ENCODE measurements at places on chromosomes 3 and 15.
A peak's percentile ranks its signal among the peaks of the same experiment; 100 is the strongest.

DNA sequence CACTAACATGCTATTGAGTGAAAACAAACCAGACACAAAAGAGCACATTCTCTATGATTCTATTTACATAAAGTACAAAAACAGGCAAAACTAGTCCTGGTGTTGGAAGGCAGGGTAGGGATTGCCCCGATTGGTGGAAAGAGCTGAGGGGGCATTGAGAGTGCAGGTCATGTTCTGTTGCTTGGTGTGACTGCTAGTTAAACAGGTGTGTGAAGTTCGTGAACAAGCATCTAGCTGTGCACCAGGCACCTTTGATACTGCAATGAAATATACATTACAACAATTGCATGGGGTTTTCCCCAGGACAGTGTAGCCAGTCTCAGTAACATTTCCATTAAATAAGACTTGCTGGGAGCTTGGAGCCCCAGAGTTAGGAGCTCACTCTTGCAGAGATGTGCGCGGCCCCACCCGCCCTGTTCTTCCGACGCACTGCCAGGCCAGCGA is 26.3 kb upstream of the THRB start:
- DNase-seq = no peak

DNA sequence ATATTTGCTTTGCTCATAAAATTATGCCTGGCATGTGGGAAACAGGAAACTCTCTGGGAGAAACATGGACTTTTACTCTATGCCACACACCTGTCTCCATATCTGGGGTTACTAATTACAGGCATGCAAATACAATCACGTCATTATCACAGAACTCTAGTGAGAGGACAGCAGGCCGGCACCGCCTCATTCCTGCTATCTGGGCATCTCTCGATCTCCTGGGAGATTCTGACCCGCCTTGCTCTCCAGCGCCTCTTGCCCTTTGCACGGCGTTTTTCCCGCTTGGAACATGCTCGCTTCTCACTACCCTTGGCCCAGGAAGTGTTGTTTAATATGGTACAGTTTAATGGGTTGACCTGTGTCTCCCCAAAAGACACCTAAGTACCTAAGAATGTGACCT is 45.4 kb upstream of the PARL start:
- no peak for DNase-seq

GRCh38 chr3:10459954-10460754 is 45.2 kb downstream of the ATP2B2 start:
- DNase-seq = peak; percentile 82

DNA sequence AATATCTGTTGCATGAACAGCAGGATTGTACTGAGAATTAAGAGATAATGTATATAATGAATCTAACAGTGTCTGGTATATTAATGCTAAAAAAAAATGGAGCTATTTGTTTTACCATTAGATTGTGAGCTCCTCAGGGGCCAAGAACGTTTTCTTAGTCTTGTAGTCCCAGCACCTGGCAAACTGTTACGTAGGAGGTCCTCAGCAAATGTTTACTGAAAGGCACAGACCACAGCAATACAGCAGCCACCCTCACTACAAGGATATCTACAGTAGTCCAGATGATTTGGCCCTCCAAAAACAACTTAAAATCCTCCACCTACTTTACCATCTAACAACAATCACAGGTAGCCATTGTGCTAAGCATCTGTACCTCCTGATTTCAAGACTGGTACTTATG is 59.7 kb downstream of the MSL2 start:
- no peak for DNase-seq

DNA sequence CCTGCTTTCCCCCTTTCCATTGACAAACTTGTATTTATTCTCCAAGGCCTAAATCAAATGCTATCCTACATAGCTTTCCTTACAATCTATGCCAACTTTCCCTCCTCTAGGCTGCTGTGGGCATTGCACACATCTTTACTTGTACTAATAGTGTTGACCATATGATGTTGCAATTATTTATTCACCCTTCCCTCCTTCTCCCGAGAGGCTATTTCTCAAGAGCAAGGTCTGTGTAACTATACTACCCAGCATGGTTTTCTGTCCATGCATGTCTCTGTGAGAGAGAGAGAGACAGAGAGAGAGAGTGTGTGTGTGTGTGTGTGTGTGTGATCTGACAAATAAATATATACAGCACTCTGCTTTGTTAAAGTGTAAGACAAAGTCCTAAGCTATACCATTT is 63.8 kb downstream of the GTPBP8 start:
- DNase-seq = peak; percentile 51

GRCh38 chr3:124172283-124172682 is 180.4 kb upstream of the ROPN1 start:
- DNase-seq = no peak

- no peak for DNase-seq
These were observed 1.3 kb upstream of the MESD start for GRCh38 chr15:80990955-80991354.

DNA sequence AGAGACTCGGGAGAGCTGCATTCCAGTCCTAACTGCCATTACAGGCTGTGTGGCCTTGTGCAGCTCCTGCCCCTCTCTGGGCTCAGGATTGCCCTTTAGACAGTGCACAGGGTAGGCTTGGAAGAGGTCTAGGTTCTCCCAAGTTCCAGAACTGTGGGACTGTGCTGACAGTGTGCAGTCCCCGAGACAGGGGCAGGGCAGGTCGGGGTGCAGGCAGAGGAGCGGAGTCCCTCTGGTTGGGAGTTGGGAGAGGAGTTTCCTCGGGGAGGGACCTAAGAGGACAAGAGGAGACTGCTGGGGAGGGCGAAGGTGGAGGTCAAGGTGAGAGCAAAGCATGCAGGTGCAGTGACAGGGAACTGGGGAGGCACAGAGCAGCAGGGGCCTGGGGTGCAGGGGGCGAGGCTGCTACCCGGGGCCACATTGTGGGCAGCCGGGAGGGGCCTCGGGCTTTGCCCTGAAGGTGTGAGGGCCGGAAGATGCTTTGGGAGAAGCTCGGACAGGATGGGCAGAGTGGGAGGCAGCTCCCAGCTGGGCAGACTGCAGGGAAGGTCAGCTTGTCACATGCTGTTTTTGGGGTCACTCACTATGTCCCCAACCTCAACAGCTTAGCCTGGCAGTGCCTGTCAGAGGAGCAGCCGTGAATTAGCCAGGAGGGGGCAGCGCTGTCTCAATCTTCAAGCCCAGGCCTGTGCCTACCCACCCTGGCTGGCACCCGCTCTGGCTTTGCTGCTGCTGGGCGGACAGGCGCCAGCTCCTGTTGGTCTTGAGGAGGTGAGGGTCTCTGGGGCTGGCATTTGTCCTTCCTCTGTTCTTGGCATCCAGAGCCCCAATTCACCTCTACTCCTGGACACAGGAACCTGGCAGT is 15.4 kb upstream of the CSPG4 start:
- DNase-seq = peak; percentile 47

GRCh38 chr3:161474741-161475140 is 21.9 kb upstream of the OTOL1 start:
- no peak for DNase-seq

DNA sequence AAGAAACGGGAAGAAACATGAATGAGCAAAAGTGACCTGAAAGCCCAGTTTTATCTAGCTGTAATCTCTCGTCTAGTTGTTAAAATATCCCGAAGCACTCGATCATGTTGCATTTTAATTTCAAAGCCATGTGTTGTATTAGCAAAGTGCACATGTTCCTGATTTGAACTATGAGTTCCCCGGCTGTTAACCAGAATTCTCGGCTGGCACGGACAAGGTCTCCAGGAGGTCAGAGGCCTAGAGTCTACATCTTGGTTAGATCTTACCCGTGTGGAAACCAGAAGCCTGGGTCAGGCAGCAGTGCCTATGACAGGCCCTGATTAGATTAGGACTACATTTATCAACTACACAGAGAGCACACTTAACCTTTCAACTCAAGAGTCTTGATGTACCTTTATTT is 195.8 kb downstream of the CDIN1 start:
- DNase-seq = no peak

GRCh38 chr3:160948273-160948672 is 156.9 kb downstream of the B3GALNT1 start:
- DNase-seq = no peak

- peak; percentile 91 for DNase-seq
These were observed 9.6 kb downstream of the TGM4 start for GRCh38 chr3:44883999-44884431.

DNA sequence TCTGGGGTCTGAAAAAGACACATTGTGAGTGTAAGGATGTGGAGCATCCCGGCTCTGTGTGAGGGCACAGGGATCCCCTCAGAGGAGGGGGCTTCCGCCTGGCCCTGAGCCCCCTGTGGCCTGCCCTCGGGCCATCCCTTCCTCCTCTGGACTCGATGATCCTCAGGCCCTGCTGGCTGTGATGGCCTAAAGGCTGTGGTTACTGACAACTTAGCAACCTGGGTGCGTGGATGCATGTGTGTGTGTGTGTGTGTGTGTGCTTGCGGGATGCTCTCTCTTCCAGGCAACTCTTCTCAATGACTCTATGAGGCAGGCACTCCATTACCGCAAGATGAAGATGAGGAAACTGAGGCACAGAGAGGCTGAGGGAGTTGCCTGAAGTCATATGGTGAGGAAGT is 66.0 kb downstream of the ASB7 start:
- DNase-seq = no peak

GRCh38 chr15:51270706-51271105 is 67.7 kb downstream of the CYP19A1 start:
- no peak for DNase-seq

DNA sequence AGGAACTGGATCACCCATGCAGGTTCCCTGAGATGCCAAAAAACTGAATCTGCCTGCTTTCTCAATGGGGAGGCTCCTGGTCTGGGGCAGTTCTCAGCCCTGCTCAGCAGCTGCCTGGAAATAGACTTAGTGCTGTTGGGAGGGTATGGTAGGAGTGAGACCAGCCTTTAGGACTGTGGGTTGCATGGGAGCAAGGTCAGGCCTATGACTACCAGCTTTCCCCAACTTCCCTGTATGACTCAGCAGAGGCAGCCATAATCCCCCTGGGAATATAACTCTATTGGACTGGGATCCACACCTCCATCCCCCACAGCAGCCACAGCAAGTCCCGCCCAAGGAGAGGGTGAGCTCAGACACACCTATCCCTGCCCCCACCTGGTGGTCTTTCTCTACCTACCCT is 87.0 kb downstream of the CFAP44 start:
- peak; percentile 1 for DNase-seq

DNA sequence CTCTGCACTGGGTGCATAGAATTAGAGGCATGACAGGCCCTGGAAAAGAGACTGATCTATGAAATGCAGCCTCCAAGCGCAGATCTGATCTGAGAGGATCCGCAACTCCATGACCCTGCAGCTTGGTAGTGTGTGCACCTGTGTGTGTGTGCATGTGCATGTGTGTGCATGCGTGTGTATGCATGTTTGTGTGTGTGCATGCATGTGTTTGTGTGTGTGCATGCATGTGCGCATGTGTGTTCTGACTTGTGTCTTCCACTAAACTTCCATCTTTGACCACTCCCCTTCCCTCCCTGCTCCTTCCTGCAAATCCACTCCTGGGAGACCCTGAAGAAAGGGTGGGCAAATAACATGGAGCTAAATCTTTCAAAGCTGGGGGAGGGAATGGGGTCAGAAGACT is 256.9 kb downstream of the PLCL2 start:
- DNase-seq = no peak

DNA sequence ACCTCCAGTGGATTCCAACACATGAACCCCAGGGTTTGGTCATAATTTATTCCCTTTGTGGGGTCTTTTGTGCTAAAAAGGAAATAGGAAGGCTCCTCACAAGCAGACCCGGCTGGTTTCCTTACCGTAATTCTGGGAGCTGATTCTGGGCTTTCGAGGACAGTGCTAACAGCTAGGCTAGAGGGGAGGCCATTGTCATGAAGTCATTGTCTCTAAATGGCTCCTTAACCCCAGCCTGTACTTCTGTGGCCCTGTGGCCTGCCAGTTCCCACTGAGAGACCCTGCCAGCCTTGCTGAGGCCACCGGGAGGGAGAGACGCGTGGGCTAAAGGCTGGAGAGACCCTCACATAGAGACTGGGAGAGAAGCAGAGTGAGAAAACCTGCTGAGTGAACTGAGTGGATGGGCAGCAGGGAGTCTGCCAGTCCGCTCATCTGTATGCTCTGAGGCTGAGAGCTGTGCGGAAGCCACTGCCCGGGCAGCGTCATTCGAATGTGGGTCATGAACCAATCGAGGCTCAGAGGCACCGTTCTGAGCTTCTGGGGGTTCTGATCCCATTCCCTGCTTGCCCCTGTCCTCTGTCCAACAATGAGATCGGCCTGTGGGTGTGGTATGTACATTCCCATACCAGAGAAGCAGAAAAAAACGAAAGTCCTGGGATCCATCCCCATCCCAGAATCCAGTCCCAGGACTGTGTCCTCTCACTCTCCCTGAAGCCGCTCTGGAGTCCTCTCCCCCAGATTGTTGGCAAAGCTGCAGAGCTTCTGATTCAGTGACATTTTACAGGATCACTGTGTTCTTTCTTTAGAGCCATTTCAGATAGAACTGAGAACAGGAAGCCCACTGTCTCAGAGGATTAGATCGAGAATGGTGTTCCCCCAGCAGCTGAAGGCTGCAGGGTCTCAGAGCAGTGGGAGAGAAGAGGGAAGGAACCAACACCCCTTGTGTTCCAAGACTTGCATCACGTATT is 21.3 kb upstream of the DGKG start:
- DNase-seq = no peak

- DNase-seq = peak; percentile 37
These were observed 681 bp downstream of the PIK3CB start for GRCh38 chr3:138833899-138834595.

DNA sequence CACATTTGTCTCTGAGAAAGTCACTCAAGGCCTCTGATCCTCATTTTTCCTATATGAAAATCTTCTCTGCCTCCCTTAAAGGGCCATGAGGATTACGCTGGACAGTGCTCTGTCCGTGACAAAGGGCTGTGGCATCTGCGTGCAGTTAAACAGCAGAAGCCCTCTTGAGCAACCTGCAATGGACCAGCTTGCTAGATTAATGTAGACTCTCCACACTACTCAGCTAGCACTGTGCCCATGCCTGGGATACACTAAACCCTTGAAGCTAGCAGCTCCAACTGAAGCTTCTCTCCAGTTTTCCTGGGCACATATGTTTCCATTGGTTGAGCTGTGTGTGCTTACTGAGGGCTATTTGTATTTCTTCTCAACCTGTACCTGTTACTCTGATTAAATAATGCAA is 303.8 kb downstream of the RPLP1 start:
- DNase-seq = no peak

GRCh38 chr15:43791993-43792760 is at the start of gene SERF2:
TSS of gene SERF2 (plus strand) at chr15:43792320. CDS start at chr15:43792377, 57 bp downstream.
- DNase-seq = peak; percentile 100

DNA sequence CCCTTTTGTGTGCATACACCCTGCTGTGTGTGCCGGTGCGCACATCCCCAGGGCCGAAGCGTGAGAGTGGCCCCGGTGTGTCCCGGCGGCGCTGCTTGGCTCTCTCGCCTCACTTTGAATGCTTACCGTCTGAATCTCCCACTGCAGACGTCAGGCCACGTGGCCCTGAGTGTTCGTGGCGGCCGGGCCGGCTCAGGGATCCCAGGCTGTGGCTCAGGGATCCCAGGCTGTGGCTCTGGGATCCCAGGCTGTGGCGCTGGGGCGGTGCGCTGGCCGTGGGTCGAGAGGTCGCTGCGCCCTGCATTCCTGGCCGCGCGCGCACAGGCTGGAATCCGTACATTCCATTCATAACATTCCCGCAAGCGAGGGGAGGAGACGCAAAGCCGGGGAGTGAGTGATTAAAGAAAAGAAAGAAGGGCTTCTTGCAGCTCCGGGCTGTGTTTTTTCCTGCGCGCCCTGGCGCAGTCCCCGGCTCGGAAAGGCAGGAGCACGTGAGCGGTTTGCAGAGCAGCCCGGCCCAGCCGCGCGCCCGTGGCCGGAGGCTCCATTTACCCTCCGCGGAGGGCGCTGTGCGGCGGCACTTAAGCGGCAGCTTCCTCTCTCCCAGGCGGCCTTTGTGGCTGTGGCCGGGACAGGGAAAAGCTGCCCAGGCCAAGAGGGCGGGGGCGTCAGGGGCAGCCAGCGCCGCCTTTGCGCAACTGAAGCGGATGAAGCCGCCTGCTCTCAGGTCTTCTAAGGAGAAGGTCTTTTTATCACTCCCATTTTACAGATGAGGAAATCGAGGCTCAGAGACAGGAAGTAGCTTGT is 87.0 kb upstream of the ALDH1L1 start:
- DNase-seq = peak; percentile 98
